ENCODE measurements at places on chromosomes 7 and 10.

DNA sequence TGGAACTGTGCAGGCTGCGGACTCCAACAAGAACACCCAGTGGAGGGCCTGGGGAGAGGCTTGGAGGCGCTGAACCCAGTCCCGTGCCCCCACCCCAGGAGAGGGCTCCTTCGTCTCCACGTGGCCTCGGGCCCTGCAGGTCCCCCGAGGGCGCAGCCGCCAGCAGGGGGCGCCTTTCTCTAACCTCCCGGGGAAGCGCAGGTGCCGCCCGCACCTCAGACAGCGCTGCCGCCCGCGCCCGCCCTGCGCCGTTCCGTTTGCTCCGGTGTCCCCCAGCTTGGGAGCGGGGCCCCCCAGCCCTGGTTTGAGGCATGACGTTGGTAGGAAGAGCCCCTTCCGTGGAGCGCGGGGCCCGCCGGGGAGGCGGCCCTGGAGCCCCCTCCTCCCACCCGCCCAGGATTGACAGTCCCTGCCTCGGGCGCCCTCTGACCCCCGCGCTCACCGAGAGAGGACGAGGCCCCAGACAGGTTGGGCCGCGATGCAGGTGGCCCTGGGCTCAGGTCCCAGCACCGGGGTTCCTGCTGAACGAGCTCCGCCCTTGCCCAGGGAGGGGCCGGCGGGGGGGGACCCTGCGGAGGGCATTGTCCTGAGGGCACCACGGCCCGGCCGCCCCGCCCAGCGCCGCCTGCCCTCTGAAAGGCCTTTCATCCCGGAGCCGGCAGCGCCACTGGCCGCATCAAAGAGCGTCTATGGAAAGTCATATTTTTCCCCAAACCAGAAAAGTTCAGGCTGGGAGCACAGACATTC, 42.8 kb downstream of the FOXL3 start:
- DNase-seq, result no peak

GRCh38 chr10:129696636-129697035, 229.6 kb downstream of the MGMT start:
- no peak for DNase-seq

DNA sequence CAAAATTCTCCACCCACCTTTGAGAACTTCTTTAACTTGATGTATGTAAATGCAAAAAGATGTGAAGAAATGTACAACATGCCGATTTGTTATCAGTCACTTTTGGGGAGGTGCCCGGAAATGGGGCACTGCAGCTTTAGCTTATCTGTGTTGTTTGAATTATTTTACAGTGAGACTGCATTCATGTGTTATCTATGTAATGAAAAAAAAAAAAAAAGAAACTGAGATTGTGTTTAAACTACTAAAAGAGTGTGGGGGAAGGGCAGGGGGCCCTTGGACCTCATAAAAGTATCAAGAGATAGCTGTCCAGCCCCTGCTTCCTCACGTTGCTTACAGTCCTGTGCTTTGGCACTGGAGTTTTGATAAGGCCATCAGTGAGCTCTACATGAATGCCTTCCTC, 259.4 kb downstream of the STK31 start:
- no peak for DNase-seq

DNA sequence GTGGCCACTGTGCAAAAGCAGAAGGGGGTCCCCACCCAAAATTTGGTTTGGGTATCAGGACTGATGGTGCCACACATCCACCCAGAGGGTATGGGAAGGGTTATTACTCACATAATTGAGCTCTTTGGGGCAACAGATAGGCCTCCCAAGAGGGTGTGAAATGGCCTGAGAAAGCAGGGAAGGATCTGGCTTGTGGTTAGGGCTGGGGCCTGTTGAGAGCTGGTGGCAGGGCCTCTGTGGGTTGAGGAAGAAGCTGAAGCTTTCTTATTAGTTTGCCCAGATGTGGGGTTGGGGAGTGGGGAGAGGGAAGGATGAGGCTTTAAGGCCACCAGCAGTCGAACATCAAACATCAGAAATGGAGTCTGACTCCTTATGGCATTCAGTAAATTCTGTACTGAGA, 18.3 kb upstream of the MKI67 start:
- DNase-seq, result no peak

DNA sequence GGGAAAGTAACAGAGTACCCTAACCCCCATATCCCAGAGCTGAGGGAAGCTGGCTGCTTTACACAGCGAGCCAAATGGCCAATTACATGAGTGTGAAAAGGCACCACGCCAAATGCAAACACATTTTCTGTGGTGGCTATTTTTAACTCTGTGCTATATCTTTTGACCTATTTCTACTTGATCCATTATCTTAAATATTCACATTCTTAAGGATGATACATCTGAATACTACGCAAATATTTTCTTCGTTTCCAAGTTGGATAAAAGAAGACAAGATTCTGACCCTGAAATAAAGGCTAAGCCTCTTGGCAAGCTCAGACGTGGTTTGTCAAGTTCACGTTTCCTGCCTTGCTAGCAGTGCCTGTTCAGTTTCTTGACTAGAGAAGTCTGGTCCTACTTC, 146.7 kb upstream of the TMEM196 start:
- DNase-seq, result no peak

GRCh38 chr10:114802177-114802576, 19.4 kb upstream of the FHIP2A start:
- DNase-seq, result no peak

- DNase-seq, result no peak
These were observed 24.2 kb downstream of the PWWP2B start for GRCh38 chr10:132420981-132421846.
